Activated naive CD8-positive, alpha-beta T cell treated with anti-CD3 and anti-CD28 coated beads for 36 hours (primary cell): ENCODE measurements at places on chromosomes 4 and X.

DNA sequence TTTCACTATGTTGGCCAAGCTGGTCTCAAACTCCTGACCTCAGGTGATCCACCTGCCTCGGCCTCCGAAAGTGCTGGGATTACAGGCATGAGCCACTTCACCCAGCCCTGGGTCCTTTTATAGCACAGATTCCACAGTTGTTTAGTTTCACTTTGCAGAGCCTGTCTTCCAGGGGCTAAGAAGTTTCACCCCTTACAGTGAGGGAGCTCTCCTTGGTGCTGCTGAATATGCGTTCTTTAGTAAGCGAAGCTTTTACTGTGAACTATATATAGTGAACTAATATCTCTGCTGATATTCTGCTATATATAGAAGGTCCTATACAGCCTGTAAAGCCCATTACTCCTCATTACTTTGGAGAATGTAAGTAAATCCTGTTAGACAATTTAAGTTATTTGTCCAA lies 4.2 kb downstream of the TCEAL6 start:
- no peak for DNase-seq

DNA sequence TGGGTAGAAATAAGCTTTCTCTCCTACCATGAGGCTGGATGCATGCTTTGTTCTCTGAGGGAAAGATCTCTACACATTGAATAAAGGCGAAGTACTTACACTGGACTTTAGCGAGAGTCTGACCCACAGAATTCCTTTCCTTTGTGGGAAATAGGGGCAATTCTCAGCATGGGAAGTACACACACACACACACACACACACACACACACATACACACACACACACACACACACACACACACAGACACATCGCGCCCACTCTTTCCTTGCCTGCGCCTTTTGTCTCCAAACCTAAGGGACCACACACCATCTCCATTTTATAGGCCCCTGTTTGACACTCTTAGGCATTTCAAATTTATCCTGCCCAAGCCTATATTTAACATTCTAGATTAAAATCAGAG lies 83.8 kb downstream of the LUZP4 start:
- no peak for DNase-seq

- no peak for DNase-seq
These were observed 549.7 kb downstream of the IL1RAPL1 start for GRCh38 chrX:29136904-29137303.

GRCh38 chr4:74056114-74056857 lies 17.8 kb upstream of the CXCL3 start:
- DNase-seq: no peak

DNA sequence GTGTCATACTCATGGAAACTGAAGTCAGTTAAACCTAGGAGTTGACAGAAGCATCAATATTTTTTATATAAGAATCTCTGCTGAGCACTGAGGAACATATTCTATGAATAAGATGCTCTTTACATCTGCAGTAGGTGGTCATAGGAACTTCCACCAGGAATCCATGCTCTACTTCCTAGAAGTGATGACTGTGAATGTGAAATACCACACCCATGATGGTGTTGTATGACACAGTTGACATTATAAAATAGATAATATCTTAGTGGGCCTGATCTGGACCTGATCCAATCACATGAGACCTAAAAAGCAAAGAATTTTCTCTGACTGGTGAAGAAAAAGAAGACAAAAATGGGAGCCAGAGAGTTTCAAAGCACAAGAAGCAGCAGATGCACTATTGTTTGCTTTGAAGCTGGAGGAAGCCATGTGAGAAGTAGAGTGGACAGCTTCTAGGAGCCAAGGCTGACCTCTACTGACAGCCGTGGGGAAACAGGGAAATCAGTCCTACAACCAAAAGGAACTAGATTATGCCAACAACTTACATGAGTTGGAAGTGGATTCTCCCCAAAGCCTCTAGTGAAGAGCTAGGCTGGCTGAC lies 68.6 kb upstream of the HS3ST1 start:
- DNase-seq: no peak

- no peak for DNase-seq
These were observed 156.4 kb downstream of the EFNB1 start for GRCh38 chrX:68985135-68985755.
